CD4-positive, alpha-beta T cell (primary cell): ENCODE measurements at places on chromosomes 4 and X.

GRCh38 chrX:142428916-142429315 lies 223.8 kb upstream of the MAGEC2 start:
- DNase-seq = no peak

DNA sequence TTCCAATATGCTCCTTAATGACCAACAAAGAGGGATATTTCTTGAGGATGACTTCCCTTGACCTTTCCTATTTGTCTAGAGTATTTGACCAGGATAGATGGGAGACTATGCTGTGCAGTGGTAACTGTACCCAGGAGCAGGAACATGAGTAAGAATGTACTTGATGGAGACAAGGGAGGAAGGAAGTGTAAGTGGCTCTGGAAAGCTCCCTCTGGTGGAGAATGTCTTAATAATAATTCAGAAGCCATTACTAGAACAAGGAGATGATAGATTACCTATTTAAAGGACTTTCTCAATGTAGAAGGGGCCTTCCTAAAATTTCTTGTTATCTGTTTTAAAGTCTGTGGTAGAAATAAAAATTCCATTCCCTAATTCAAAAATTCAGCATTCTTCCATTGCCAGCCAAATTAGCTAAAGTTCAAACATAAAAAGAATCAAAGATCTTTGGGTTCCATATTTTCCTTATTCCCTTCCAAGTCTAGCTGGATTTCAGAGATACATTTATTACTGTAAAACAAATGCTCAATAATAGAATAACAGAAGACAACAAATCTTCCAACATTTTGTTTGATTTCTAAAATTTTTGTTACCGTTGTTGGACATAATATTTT lies 83.8 kb downstream of the GRID2 start:
- no peak for DNase-seq

DNA sequence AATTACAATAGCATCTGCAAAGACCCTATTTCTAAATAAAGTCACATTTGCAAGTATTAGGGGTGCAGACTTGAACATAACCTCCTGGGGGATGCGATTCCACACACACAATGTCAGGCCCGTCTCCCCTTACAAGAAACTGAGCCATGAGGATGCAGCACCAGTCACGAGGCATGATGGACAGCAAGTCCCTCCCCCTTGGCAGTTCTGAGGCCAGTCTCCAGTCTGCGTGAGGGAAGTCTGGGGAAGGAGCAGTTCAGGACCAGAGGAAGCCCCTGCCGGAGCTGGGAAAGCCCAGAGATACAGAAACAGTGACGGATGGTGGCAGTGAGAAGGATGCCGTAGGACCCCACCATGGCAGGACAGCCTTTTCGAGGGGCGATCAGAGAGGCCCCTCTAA lies 9.4 kb downstream of the FAM53A start:
- DNase-seq = no peak

DNA sequence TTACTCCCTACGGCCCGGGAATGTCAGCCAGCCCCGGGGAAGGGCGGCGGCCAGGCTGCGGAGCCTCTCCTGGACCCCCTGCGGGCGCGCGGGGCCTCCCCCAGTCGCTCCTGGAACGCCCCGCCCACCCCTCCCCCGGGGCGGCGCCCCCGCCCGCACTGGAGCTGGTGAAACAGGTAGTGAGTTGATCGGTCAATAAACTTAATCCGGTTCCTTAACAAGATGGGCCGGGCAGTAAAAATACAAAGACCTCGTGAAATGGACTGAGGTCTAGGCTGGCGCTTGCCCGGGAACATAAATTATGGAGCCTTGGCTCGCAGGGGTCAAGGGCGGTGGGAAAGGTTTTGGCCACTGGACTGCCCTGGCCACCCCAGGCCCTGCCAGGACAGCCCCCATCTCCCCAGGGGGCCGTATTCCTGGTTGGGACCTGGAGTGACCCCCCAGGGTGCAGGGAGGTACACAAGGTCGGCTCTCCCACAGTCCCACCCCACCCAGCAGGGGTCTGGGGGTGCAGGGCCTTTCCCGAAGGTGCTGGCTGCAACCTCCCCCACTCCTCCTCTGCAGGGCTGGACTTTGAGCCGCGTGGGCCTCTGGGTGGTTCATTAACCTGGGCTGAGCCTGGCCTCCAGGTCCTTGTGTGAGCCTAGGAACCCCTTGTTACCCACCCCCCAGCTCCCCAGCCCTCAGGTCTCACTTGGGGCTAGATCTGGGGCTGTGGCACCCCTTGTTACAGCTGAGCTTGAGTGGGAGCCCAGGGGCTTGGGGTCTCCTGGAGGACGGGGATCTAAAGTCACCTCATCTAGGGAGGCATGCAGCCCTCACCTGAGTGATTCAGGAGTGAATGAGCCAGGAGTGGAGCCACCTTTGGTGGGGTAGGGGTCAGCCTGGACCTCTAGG lies 2.5 kb downstream of the FGFR3 start:
- DNase-seq = no peak

- peak; percentile 15 for DNase-seq
Measured at GRCh38 chrX:20320461-20321159, 53.9 kb upstream of the RPS6KA3 start.
